ENCODE measurements at places on chromosomes 12 and 14. TPM values are rescaled to one million over a fixed set of nuclear protein-coding genes. Genes with fewer than 3 reads are reported as not detected.

DNA sequence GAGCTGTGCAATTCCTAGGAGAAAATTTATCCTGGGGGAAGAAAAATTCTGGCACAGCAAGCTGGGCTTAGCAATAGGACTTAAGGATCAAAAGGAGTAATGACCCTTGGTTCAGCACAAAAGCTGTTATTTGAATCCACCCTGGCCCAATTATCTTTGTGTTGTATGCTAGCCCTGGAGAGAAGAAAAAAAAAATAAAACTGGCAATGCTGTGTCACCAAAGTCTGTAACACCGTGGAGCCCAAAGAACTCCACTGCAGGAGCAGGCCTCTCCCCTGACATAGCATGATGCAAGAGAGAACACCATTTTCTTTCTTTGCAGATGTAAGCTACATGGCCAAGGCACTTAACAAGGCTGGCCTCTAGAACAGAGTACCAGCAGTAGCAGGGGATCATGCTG is 63.0 kb upstream of the ARHGAP5 start:
- DNase-seq = no peak

DNA sequence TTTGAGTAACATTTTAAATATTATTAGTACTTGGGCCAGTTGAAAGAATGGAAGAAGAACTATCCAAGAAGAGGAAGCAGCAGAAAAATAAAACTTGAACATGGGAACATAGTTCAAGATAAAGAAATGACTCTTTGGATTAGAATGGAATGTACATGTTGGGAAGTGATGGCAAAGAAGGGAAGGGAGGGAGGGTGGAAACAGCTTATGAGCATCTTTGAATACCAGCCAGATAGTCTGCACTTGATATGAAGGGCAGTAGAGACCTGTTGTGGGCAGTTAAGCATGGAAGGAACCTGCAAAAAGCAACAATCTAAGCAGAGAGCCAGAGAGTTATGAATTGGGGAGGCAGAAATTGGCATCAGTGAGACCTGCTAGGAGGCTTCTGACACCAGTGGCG is 10.0 kb upstream of the IL22 start:
- no peak for DNase-seq

GRCh38 chr12:138171-138897 is 71.8 kb downstream of the IQSEC3 start:
- DNase-seq = no peak

DNA sequence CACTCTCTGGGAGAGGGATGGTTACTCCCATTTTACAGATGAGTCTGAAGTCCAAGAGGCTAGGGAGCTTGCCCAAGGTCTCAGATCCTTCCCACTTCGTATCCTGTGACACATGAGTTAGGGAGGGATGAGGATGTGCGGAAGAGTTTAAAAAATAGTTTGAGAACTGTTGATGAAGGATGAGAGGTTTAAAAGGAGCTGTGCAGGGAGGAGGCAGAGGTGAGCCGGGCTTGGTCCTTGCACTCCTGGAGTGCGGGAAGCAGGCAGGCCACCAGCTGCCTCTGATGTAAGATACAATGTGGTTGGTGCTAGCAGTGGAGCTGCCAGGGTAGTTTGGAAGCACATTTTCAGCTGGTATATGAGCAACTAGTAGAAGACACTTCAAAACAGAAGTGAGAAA is 46.5 kb downstream of the TSPAN9 start:
- no peak for DNase-seq

- DNase-seq = peak; percentile 49
Observed at GRCh38 chr12:56104815-56105608, 653 bp downstream of the PA2G4 start.

DNA sequence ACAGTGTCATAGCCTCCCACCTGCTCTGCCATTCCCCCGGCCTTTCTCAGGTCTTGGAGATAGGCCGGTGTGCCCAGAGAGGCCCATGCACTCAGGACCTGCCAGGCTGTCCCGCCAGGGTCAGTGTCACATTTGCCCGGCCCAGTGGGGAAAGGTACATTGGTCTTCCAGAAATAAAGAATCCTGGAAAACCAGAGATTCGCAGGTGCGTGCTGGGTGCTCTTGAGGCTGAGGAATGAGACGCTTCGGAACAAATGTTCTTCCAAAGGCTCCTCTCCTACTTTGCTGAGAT is 205.8 kb upstream of the RTL1 start:
- DNase-seq = no peak

Gene POLR3B
- total RNA-seq = 9.1 TPM

Gene SPIC
- not detected for total RNA-seq
